ENCODE measurements at places on chromosomes 2 and 18.

DNA sequence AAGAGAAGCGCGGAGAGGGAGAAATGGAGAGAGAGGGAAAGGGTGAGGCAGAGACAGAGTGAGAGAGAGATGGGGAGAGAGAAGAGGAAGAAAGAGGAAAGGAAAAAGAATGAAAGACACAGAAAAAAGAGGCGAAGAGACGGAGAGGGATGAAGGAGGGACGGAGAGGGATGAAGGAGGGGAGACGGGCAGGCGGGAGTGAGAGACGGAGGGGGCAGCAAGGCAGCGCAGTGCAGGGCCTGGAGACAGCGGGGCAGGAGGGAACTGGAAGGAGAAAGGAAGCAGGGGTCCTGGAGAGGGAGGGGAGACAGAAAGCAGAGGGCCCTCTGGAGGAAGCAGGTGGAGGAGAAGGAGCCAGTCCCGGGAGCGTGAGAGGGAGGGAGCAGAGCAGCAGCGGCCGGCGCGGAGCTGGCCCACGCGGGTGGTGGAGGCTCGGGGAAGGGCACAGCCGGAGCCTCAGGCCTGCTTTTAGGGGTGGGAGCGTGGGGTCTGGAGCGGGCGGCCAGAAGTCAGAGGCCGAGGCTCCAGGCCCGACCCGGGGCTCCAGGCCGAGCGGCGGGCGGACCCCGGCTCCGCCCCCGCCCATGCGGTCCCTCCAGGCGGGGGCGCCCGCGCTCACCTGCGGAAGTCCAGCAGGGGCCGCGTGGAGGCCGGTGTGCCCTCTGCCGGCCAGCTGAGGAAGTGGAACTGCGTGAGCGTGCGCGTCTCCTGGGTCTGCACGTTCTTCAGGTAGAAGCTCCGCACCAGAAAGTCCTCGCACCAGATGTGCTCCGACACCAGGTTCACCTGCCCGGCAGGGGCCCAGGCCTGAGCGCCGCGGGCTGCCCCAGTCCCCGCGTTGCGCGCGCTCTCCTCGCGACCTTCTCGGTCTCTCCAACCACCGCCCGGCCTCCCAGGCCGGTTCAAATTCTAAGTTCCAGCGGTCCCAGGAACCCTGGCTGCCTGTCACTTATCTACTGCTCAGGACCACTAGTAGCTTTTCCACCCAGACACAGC lies 14.5 kb downstream of the PTPRN start:
- peak; percentile 61 for DNase-seq

GRCh38 chr2:71604726-71605120 lies 151.4 kb downstream of the DYSF start:
- no peak for DNase-seq

DNA sequence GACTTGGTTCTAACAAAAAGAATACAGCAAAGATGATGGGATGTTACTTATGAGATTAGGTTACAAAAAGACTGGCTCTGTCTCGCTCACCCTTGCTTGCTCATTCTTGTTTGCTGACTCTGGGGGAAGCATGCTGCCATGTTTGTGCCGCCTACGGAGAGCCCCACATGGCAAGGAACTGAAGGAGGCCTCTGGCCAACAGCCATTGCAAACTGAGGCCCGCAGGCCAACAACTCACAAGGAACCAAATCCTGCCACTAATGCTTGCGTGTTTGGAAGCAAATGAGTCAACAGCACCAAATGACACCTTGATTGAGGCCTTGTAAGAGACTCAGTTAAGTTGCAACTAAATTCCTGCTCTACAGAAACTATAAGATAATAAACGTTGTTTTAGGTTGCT lies 297.6 kb upstream of the STON1 start:
- DNase-seq: no peak

GRCh38 chr2:160700021-160700814 lies 206.6 kb upstream of the RBMS1 start:
- DNase-seq: no peak

- DNase-seq: no peak
Measured at GRCh38 chr2:151261977-151262291, 271 bp upstream of the RBM43 start.

GRCh38 chr2:139469985-139470384 lies 689.8 kb upstream of the NXPH2 start:
- no peak for DNase-seq

DNA sequence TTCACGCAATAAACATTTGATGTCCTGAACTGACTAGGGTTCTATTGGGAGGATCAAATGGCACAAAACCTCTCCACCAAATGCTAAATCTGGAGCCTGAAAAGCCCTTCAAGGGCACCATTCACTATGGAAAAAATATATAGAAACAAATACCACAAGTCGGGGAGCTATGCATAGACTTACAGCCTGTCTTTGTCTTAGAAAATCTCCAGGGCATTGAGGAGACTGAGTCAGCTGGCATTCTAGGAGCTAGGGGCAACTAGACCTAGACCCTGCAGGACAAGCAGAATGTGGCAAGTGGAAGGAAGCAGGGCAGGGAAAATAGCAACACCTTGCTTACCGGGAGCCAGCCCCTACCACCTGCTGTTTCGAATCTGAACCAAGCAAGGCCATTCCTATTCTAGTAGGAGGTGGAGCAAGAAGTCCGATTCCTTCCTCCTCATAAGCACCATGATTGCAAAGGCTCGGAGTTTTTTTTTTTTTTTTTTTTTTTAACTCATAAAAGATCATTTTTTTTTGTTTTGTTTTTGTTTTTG lies 77.8 kb downstream of the DDX1 start:
- no peak for DNase-seq

DNA sequence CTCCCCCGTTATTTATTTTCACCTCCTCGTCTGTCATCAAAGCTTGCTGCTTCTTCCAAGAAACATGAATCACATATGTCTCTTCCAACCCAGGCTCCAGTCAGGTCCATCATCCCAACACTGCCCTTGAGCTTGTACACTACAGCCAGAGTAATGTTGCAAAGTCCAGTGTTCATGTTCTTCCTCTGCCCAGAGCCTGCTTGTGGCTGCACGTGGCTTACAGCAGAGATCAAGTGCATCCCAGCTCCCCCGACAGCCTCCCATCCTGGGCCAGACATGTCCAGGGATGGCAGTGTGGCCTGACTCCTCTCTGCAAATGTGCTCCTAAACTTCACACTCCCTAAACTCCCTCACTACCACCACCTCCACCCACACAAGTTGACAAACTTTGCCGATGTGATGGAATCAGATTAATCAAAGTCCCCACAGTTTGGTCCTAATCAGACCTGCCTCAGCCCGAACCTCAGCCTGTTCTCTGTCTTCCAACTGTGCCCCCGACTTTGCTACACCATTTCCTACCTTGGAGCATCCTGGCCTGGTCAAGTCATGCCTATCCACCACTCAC lies 54.2 kb upstream of the MAPRE3 start:
- DNase-seq: no peak

DNA sequence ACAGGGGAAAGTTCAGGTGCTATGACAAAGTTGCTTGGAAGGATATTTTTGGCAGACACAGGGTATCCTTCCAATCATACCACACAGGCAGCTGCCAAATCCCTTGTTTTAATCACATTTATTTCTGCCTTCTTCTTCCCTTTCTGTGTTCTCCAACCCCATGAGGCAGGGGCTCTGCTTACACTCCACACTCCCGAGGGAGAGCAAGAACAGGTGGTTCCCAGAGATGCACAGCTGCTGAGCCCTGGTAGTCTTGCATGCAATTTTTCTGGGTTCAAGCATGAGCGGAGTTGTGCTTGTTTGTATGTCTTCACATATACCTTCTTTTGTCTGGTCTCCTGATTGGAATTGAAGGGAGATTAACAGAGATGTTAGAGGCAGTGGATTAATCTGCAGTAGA lies 251.7 kb upstream of the ST6GAL2 start:
- no peak for DNase-seq

GRCh38 chr2:142038826-142039225 lies 92.0 kb downstream of the LRP1B start:
- DNase-seq: no peak

DNA sequence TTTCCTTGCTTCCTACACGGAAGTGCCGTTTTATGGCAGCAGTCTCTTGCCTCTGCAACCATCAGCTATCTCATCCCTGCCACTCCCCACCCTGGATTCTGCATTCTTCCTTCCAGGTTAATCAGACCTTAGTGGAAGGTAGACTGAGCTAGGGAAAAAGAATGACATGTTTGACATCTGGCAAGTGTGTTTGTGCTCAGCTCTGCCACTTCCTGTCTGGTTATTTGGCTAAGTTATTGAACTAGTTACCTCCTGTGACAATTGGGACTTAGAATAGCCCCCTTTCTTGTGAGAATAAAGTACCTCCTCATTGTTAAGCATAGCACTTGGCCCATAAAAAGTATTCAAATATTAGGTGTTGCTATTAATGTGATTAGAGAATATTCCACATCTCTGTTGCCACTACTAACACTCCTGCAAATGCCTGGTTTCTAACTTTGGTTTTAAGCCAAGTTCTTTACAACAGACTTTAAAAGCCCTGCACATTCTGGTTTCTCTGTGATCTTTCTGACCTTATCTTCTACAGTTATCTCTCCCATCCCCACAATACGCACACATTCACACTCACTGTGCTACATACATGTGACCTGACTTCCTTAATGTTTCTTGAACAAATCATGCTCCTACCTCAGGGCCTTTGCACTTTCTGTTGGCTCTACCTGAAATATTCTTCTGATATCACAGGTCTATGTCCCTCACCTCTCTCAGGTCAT lies 10.8 kb upstream of the MAPRE2 start:
- no peak for DNase-seq

Data from NCI-H187 (cell line).